Hematopoietic multipotent progenitor cell treated with erythropoietin and hydrocortisone succinate and interleukin-3 and kit ligand, for 15 days (in vitro differentiated cells): ENCODE measurements at places on chromosomes 4 and X.

- DNase-seq = peak; percentile 14
Observed at GRCh38 chr4:105714071-105714521, 5.5 kb downstream of the GSTCD start.

- no peak for DNase-seq
Observed at GRCh38 chr4:55079451-55080173, 45.8 kb downstream of the KDR start.

DNA sequence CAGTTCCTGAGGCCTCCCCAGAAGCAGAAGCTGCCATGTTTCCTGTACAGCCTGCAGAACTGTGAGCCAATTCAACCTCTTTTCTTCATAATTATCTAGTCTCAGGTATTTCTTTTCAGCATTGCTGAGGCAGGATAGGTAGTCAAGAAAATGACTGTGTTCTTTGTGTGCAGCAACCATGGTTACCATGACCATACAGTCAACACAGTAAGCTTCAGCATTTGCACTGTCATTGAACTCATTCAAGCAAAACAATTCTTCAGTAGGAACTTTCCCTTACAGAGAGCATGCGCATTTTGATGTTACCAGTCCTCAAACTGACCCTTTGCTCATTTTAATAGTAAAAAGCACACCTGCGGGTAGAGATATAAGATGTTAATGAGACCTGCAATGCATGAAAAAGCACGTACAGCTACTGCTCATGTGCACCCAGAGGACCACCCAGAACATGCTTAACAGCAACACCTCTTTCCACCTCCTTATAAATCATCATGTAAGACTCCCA lies 180.8 kb downstream of the PRKX start:
- DNase-seq = no peak

- no peak for DNase-seq
Observed at GRCh38 chrX:153674219-153674851, 722 bp upstream of the PNCK start.

DNA sequence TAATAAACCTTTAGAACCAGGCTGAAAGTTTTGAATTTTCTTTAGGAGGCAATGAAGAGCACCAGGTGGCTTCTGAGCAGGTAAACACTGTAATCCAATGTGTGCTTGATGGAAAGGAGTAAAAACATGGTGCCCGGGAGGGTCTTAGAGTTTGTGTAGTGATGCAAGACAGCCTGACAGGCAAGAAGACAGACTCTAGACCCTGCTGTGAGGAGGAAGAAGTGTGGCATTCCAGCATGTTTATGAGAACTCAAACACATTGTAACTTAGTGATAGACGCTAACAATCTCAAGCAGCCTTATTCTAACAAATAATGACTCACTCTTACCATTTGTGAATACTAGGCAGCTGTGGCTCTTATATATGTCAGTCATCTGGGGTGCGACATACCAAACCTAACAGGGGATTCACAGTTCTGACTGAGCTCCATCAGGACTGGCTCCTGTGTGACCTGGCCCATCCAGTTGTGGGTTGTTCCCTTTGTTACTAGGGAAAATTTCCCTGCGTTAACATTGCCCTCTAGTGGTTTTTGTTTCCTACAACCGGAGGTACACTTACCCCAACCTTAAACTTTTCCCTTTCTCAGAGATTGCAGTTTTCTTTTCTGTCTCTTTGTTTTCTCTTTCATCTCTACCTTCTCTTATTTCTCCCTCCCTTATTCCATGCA lies 53.8 kb downstream of the VSIG4 start:
- peak; percentile 21 for DNase-seq

GRCh38 chrX:44482575-44482974 lies 60.1 kb downstream of the FUNDC1 start:
- DNase-seq = no peak

GRCh38 chrX:48490661-48491060 lies 14.7 kb downstream of the FTSJ1 start:
- DNase-seq = no peak

DNA sequence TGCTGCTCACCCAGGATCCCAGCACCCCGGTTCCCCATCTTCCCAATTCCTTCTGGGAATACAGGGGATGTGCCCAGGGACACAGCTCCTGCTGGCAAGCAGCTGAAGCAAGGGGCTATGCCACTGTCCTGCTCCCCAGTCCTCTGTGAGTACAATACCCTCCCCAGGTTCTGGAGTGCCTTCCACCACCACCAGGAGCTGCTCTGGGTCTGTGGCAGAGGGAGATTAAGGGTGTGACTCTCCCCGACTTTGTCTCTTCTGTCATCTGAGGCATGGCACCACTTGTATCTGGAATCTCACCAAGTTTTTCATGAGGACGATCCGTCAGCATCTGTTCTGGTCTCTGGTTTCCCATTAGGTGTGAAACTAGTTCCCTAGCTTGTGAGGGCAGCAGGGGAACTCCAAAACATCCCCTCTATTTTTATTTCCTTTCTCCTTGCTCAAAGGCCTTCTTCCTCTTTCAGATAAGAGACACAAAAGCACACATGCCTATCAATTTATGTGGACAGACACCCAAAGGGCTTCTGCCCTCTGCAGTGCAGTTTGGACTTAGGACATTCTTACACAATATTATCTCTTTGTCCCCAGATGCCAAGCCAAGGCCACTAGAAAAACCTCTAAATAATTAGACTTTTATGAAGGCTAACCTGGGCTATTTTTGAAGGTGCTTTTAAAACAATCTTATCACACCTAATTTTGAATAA lies 26.8 kb downstream of the MGST2 start:
- DNase-seq = peak; percentile 17

DNA sequence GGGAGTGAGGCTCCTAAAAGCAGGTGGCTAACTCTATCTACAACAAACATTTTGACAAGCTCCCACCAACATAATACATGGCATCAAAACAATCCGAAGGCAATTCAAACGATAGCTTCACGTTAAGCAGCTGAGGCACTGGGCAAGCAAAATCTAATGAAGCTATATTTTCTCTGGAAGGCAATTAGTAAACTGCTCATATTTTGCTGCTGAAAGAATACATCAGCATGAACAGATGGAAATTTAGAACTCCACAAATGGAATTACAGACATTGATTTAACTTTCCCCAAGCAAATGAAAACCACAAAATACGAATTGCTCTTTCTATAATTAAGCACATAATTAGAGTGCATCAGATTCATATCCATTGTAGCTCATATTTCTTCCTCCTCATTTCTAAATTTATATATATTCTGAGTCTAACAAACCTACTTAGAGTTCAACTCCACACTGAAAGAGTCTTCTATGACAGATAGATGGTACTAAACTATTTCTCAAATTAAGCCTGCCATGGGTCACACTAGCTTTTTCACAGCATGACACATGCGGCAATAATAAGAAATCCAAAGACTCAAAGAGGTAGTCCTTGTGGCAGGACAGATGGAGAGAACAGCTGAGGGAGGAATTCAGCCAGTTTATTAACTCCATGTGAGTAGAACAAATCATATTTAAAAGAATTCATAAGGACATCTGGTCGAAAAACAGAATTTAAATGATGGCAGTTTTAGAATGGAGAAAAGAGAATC lies 305.4 kb downstream of the MAPK10 start:
- DNase-seq = no peak

DNA sequence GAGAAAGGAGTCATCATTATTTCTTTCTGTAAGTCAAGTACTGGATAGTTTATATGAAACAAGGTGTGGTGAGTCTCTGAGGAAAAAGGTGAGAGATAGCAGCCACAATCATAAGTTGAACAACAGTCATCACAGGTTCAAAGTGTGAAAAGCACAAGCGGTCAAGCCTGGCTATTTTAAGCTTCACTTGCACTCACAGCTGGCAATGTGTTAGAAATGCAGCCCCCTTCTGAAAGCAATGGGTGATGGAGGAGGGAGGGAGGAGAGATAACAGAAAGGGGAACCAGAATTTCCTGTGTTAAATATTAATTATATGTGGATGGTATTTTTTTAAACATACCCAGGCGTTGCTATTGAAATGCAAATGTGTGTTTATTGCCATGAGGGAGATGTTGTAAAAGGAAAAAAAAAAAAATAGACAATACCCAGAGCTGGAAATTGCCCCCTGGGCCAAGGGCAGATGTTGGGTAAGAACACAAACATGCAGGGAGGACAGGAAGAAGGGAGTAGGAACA lies 26.9 kb upstream of the BMP3 start:
- no peak for DNase-seq

- DNase-seq = peak; percentile 46
Observed at GRCh38 chr4:99405433-99406115, 29.6 kb downstream of the ADH7 start.

DNA sequence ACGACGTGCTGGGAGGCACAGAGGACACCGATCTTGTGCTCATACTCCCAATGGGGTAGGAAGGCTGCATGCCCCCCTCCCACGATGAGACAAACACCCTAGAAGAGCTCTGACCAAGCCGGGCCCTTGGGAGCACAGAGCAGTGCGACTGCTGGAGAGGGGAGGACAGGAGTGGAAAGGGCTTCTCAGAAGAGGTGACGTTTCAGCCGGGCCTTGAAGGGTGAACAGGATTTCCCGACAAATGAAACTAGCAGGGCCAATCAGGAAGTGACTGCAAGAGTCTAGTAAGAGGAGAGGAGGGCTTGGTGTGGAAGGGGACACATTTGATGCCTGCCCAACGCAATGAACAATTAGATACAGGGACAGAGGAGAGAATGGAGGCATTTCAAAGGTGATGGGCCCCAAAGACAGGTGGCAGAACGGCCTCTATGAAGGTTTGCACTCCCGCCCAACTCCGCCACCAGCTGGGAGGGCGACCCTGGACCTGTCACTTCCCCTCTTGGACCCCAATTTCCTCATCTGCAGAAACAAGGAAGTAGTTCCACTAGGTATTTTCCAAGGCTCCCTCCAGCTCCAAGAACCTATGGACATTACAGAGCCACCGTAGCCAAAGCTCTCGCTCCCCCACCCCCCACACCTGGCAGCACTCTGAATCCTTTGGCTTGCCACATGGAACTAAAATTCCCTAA lies 3.9 kb downstream of the HCFC1 start:
- DNase-seq = no peak

DNA sequence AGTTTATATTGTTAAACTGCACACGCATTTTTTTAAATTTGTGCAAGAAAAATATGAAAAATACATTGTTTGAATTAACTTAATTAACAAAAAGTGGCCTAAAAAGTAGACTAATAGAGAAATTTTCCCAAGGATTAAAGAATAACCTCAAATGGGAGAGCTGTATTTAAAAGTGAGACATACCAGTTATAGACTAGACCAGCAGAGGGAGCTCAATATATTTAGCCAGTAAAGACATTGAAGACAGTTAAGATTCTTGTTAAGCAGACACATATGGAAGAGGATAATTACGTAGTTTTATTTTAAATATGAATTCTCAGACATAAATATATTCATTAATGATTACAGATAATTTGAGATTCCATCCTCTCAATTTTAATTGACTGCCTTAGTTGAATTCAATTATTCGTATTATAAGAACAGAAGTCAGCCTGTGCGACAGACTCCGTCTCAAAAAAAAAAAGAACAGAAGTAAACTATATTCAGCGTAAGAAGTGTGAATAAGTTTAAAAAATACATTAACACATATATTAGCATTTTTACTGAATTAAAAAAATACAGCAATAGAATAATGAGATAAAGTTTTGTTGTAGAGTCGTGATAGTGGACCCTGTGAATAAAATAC lies 64.8 kb downstream of the GLRA3 start:
- peak; percentile 3 for DNase-seq

- no peak for DNase-seq
Observed at GRCh38 chrX:53642337-53642736, 44.2 kb downstream of the HUWE1 start.

- DNase-seq = no peak
Observed at GRCh38 chr4:41540687-41541086, 2.7 kb downstream of the LIMCH1 start.

DNA sequence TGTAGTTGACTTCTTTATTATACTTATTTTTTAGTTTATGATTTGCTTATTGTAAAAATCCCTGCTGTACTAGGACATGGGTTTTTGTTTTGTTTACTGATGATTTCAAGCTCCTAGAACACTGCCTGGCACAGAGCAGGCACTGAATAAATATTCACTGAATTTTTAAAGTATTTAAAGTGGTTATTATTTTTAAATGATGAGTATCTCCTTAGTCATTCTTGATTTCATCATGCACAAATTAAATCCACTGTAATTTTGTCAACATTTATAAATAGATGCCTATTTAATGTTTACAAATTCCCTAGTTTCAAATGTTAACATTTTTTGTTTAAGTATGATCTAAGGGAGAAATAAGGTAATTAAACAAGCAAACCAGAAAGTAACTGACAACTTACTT lies 367.9 kb upstream of the SLIT2 start:
- DNase-seq = no peak

- DNase-seq = no peak
Observed at GRCh38 chrX:13786048-13786447, 30.8 kb downstream of the GPM6B start.

- DNase-seq = no peak
Observed at GRCh38 chr4:170124406-170124805, 34.6 kb upstream of the AADAT start.

- DNase-seq = no peak
Observed at GRCh38 chr4:5967783-5968182, 50.4 kb downstream of the C4orf50 start.

DNA sequence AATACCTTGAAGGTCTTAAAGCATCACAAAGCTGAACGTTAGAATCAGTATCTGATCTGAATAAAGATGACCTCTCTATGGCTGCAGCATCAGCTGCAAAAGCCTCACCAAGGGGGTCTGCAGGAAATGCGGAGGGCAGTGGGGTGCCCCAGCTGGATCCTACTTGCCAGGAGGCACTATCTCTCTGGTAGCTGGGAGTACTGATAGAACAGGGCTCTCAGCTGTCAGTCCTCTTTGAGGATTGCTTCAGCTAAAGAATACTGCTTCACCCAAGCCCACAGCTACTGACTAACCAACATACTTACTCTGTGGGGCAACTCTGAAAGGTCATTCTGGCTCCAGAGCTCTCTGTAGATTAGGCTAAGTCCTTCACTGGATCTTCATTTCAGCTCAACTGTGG lies 112.5 kb upstream of the ZFP42 start:
- no peak for DNase-seq

DNA sequence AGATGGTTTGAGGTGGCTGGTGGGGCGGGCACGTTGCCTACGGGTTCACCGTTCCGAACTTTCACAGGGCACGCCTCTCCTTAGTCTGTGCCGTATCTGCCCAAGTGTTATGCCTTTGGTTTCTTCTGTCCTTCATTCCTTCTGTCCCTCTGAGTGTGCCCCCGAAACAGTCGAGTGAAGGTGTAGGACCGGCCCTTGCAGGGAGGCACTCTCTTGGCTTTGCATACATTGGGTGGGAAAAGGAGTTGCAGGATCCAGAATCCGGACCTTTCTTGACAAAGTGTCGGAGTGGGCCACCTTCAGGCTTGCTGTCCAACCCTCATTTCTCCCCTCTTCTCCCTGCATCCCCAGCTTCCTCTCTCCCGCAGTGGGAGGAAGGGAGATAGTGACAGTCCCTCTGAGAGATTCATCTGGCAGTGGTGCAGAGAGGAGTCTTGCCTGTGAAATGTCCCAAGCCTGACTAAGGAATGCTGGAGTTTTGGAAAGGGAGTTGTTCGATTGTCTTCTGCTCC lies 569 bp downstream of the ARFIP1 start:
- DNase-seq = no peak
